ENCODE measurements at places on chromosomes 11 and 22. TPM values are rescaled to one million over a fixed set of nuclear protein-coding genes. Genes with fewer than 3 reads are reported as not detected.

SCN3B gene
- total RNA-seq = 0.19 TPM

GTSE1 gene
- total RNA-seq = 3.6 TPM

MS4A6E gene
- total RNA-seq = not detected

CDCA5 gene
- 7.7 TPM for total RNA-seq

CECR2 gene
- total RNA-seq = 0.19 TPM

CCDC116 gene
- total RNA-seq = 0.09 TPM

PAFAH1B2 gene
- 169 TPM for total RNA-seq

IFITM5 gene
- not detected for total RNA-seq

CENPM gene
- 22.0 TPM for total RNA-seq

ANGPTL5 gene
- not detected for total RNA-seq

MRPL16 gene
- total RNA-seq = 45.6 TPM

WT1 gene
- 0.99 TPM for total RNA-seq

CATSPERZ gene
- total RNA-seq = 0.27 TPM

ZP1 gene
- total RNA-seq = not detected

MS4A7 gene
- total RNA-seq = not detected

E2F8 gene
- total RNA-seq = 1.0 TPM

CBLIF gene
- not detected for total RNA-seq

RAG1 gene
- total RNA-seq = 0.99 TPM

MAJIN gene
- not detected for total RNA-seq

FAM76B gene
- total RNA-seq = 17.6 TPM

XRRA1 gene
- 6.8 TPM for total RNA-seq

PANX2 gene
- 0.75 TPM for total RNA-seq

RIMBP3B gene
- total RNA-seq = not detected

TMPRSS6 gene
- not detected for total RNA-seq

CELSR1 gene
- total RNA-seq = 0.38 TPM

CDC42EP1 gene
- 23.1 TPM for total RNA-seq

IL17REL gene
- not detected for total RNA-seq

SYT12 gene
- total RNA-seq = not detected

PIWIL4 gene
- total RNA-seq = 0.18 TPM

OR5F1 gene
- not detected for total RNA-seq

KCNJ1 gene
- total RNA-seq = not detected

SYCE3 gene
- total RNA-seq = not detected

SCGB1D2 gene
- total RNA-seq = not detected

LGALS1 gene
- total RNA-seq = 7,806 TPM

FAM227A gene
- 2.1 TPM for total RNA-seq

KDM4D gene
- total RNA-seq = 0.72 TPM

PDE2A gene
- total RNA-seq = 10.2 TPM

C11orf21 gene
- total RNA-seq = not detected

CCDC81 gene
- total RNA-seq = 0.72 TPM

TP53AIP1 gene
- total RNA-seq = not detected

PDXP gene
- total RNA-seq = 7.2 TPM

TSGA10IP gene
- under 0.01 TPM for total RNA-seq

CNGA4 gene
- not detected for total RNA-seq

RAC2 gene
- 20.8 TPM for total RNA-seq

FREY1 gene
- total RNA-seq = 0.75 TPM

FOLH1 gene
- 0.85 TPM for total RNA-seq

MICAL2 gene
- 443 TPM for total RNA-seq

OR8H1 gene
- not detected for total RNA-seq

Measured in endothelial cell of coronary artery (primary cell).